Fibroblast of villous mesenchyme (primary cell): ENCODE measurements at places on chromosomes 7 and 10.

DNA sequence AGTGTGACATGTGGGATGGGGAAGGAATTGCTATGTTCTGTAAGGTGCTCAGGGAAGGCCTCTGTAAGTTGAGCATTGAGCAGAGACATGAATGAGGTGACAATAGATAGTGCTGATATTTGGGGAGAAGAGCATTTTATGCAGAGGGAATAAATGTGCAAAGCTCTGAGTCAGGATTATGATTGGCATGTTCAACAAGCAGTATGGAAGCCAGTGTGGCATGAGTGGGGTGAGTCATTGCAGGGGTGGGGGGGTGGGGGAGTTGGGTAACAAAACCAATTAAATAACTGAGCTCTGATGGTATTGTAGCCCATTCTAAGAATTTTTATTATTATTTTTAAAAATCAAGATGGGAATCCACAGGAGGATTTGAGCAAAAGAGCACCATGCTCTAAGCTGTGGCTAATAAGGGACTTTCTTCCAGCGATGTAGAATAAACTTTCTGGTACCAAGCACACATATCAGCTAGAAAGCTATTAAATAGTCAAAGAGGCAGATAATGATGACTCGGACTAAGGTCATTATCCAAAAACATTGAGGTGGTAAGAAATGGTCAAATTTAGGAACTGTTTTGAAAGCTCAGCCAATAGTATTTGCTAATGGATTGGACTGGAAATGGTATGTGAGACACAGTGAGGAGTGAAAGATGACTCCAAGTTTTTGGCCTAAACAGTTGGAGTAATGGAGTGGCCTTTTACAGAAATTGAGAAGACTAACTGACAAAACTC lies 96.4 kb downstream of the PRKG1 start:
- DNase-seq: no peak

GRCh38 chr10:25508112-25508815 lies 333.5 kb downstream of the GPR158 start:
- DNase-seq: no peak

GRCh38 chr10:132248455-132249225 lies 59.1 kb downstream of the STK32C start:
- peak; percentile 23 for DNase-seq

DNA sequence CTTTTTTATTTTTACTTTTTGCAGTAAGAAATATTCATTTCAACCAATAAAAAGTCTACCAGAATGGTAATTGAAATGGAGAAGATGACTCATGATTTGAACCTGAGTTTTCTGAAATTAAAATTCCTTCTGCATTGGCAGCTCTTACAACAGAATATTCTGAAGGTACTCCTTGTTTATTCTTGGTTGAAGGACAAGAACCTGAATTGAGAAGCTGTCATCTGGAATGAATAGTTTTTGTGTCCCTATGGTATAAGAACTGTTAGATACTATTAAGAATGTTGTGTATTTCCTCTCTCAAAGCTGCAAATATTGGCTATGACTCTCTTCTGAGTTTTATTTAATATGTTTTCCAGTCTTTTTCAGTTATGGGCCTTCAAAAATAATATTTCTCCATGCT lies 56.1 kb downstream of the CDK1 start:
- DNase-seq: no peak

- peak; percentile 91 for DNase-seq
Observed at GRCh38 chr10:3197348-3198003, 24.9 kb upstream of the PITRM1 start.

- peak; percentile 28 for DNase-seq
Observed at GRCh38 chr10:6647811-6648526, 67.9 kb upstream of the PRKCQ start.
